ENCODE measurements at places on chromosomes 5 and 9.

GRCh38 chr5:109307951-109308350, 101.8 kb downstream of the PJA2 start:
- DNase-seq = no peak

GRCh38 chr5:33583332-33583731, 142.6 kb downstream of the TARS1 start:
- DNase-seq = no peak

DNA sequence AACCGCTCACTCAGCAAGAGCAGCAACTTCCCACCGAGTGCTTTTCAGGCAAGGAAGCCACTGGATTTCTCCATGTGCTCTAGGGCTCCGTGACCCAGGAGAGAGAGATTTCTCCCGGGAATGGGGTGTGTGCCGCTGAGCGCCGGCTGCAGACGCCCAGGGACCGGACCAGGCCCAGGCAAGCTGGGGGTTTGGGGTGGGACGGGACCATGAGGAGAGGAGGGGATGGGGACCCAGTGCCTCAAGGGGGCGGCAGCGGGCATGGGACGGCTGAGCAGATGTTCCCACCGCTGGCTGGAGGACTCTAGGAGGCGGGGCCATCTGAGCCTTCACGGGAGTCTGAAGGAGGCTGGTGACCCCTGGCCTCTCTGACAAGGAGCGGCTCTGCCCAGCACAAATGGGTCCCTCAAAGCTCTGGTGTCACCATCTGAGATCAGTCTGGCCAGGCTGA, 8.5 kb downstream of the LCN9 start:
- no peak for DNase-seq

DNA sequence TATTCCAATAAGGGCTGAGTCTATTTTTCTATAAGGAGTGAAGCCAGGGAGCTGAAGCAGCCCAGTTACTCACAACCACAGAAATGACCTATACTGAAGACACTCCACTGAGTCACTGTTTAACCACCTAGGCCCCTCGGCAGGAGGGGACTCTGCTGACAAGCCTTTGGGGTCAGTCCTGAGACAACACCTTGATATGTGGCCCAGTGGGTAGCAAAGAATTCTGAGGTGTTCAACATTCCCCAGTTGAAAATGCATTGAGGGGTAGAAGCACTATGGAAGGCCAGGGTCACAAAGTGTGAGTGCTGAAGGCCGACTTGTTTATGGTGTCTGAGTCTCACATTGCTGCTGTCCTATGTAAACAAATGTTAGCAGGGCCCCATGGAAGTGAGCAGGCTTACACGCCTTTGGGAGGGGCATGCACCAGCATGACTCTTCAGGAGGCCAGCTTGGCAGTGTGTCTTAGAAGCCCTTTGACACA, 112.6 kb upstream of the NFIL3 start:
- DNase-seq = peak; percentile 92

- DNase-seq = no peak
These were observed 61.9 kb downstream of the TLE1 start for GRCh38 chr9:81627481-81627880.

- DNase-seq = no peak
These were observed 33.9 kb downstream of the TRIP13 start for GRCh38 chr5:926417-927171.

- DNase-seq = no peak
These were observed 45.7 kb upstream of the SLCO4C1 start for GRCh38 chr5:102341681-102342288.

- no peak for DNase-seq
These were observed 40.8 kb upstream of the GARNL3 start for GRCh38 chr9:127223810-127224177.

Measured in RCC 7860 (cell line).